ENCODE measurements at places on chromosomes 7 and 10.

DNA sequence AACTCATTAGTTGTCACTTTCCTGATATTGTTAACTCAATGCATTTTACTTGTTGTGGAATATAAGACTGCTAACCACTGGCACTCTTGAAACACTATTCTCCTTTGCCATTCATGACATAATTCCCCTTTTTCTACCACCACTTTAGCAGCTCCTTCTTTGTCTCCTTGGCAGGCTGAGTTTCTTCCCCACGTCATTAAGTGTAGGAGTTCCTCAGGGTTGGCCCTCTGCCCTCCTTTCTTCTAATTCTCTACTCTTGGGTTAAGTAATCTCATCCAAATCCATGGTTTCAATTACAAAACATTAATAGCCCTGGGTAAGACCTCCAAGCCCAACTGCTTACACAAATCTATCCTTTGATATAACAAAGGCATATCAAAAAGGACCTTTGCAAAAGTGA is 175.1 kb downstream of the HGF start:
- no peak for DNase-seq

GRCh38 chr10:129360046-129360445 is 107.0 kb upstream of the MGMT start:
- no peak for DNase-seq

DNA sequence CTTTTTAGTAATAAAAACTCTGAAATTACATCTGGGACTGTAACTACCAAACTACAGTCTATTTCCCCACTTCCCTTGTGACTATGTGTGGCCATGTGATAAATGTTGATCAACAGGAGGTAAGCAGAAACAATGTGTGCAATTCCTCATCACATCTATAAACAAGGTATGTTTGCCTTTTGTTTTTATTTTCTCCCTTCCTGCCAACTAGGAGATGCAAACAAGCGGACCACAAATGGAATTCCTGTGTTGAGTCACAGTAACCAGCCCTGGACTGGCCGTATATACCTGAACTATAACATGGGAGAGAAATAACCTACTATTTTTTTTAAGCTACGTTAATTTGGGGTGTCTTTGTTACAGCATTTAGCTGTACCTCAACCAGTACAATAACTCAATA is 52.5 kb downstream of the SCRN1 start:
- no peak for DNase-seq

- DNase-seq = no peak
Observed at GRCh38 chr10:62059217-62059920, 157.9 kb downstream of the ARID5B start.

GRCh38 chr7:90668992-90669391 is 72.9 kb downstream of the CDK14 start:
- DNase-seq = no peak

- no peak for DNase-seq
Observed at GRCh38 chr7:139341776-139342226, 664 bp downstream of the FMC1 start.

- DNase-seq = no peak
Observed at GRCh38 chr10:128149267-128150014, 23.2 kb upstream of the MKI67 start.

- no peak for DNase-seq
Observed at GRCh38 chr7:121960678-121961077, 87.7 kb downstream of the PTPRZ1 start.

DNA sequence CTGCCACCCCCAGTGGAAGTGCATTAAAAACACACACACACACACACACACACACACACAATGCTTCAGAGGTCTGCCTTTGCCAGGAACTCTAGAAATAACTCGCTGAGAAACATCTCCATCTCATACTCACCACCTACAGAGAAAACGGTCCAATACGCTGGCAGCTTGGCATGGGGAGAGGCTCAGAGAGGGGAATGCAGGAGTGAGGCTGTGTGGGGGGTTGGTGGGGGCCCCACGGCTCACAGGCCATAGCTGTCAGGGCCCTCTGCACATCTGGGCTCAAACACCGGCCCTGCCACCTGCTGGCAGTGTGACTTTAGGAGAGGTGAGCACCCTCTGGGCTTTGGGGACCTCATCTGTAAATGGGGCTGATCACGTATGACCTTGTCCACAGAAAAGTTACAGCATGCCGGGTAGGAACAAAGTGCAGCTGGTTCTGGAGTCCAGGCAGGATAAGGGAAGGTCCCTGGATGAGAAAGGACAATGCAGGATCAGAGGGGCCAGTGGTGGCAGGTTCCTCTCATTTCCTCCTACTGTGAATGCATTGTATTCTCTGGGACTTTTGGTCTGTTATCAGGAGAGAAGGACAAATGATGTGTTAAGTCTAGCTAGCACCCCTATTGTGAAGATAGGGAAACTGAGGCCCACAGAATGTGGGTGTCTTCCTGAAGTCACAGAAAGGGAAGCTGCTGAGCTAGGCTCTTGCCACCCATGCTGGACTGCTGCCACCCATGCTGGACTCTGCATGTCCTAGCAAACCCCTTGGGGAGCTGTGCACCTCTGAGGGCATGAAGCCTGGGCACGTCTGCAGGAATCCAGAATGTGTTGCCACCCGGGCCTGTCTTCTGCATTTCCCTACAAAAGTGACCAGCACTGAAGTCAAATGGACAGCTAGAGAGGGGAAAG is 404.6 kb downstream of the RPS24 start:
- no peak for DNase-seq

DNA sequence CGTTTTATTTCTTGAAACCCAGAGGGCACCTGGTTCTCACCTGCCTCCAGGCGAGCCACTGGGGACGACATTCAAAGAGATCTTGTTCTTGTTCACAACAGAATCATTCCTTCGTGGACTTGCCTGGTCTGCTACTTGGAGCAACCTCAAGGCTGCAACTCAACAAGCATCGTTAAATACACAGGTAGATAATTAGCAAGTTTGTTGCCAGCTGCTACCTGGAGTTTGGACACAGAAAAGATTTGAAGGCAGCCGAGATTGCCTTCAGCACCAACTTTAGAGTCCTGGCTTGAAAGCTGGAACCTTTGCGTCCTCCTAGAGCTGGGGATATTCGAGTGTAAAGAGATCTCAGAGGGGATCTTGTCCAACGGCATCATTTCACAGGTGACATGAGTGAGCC is 89.6 kb upstream of the C7orf33 start:
- no peak for DNase-seq

- DNase-seq = no peak
Observed at GRCh38 chr10:73743327-73743904, 756 bp upstream of the SEC24C start.

DNA sequence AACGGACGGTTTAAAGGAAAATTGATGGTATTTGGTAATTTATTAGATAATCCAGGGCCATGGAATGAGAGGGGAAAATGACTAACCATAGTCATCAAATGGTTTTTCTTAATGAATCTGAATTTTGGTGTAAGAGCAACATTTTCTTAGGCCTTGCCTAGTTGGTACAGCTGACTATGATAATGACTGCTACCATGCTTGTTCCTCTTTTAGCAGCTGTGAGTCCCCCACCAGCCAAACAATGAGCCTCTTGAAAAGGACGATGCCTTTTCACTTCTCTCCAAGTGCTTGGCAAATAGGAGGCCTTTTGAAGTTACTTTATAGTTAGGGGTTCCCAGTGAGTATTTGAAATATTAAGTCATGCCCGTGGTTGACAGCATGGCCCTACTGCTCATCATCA is 53.0 kb downstream of the TRUB1 start:
- no peak for DNase-seq

- DNase-seq = no peak
Observed at GRCh38 chr7:133059263-133059662, 22.6 kb downstream of the CHCHD3 start.

GRCh38 chr10:6669269-6669859 is 89.3 kb upstream of the PRKCQ start:
- DNase-seq = no peak

DNA sequence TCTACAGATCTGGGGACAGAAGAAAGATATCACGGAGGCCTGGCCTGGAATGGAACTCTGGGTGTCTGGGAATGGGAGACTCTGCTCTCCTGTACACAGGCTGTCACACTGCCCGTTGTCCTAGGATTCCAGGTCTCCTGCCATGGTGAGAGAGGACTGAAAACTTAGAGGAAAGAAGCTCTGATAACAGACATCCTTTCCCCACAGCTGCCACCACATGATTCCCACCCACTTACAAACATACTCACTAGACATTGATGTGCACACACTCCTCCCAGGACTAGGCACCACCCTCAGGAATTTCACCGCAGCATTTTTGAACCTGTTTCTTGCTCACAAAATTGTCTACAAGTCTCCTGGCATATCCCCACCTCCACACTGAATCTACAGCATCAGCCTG is 5.7 kb downstream of the ZNF92 start:
- DNase-seq = no peak

GRCh38 chr10:12113627-12114026 is 15.8 kb upstream of the SEC61A2 start:
- DNase-seq = no peak

DNA sequence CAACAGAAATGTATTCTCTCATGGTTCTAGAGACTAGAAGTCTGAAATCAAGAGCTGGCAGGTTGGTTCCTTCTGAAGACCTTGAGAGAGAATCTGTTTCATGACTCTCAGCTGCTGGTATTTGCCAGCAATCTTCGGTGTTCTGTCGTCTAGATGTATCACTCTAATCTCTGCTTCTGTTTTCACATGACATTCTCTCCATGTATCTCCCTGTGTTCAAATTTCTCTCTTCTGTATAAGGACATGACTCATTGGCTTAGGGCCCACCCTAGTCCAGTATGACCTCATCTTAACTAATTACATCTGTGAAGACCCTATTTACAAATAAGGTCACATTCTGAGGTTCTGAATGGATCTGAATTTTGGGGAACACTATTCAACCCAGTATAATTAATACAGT is 82.3 kb downstream of the ANKRD7 start:
- no peak for DNase-seq

DNA sequence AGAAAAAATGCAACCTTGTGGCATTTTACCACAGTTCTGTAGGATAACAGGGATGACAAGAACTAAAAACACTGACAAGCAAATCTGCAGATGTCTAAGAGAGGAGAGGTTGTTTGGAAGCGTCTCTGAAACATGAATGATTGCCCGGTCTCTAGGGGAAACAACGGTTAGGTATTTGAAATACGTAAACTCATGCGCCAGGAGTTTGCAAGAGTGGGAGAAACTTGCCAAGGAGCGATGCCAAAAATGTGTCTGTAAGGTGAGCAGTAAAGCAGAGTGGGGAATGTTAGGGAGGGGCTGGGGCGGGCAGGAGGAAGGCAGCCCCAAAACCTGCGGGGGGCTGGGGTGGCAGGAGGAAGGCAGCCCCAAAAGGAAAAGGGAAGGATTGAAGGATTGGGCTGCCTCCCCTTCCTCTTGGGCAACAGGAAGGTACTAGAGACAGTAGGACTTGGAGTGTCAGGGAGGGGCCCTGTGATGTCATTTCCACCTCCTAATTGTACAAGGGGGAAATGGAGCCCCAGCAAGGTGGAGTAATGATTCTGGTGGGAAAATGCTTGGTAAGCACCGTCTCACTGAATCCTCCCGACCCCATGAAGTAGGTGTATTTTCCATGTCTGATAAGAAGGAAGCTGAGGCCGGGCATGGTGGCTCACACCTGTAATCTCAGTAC is 33.2 kb upstream of the PLEKHA1 start:
- no peak for DNase-seq

DNA sequence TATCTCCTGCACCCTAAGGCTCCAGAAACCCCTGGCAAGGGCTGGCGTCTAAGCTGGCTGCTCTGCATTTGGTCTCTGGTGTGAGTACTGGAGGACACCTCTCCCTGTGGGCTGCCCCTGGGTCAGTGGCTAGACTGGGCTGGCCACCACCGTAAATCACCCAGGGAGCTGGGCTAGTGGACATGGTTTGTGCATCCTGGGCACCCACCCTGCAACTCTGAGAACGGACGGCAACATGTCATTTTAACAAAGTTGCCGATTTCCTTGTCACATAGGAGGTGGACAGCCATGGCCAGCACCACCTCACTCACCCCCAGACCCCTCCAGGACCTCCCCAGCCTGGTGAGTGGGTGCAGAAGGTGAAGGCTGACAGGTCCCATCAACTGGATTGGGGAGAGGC is 26.8 kb upstream of the PCBD1 start:
- DNase-seq = no peak

- no peak for DNase-seq
Observed at GRCh38 chr10:106139915-106140314, 1024.6 kb downstream of the SORCS1 start.

GRCh38 chr7:106421181-106421762 is 136.5 kb upstream of the NAMPT start:
- DNase-seq = no peak

GRCh38 chr7:124457841-124458240 is 307.8 kb downstream of the GPR37 start:
- no peak for DNase-seq

DNA sequence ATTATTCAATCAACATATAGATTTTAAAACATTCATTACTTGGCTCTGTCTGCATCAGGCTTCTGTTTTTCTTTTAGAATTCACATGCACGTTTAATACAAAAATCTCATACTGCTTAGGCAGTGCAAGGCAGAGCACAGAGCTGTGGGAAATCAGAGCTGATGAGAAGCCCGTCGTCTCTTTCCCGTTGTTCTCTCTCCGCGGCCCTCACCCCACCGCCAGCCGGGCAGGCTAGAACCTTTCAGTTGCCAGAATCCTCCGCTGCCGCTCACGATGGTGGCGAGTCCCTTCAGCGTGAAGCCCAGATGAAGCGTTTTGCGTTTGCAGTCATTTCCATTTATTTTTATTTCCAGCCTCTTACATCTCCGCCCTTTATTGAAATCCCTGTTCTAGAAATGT is 648.2 kb downstream of the SDK1 start:
- no peak for DNase-seq

DNA sequence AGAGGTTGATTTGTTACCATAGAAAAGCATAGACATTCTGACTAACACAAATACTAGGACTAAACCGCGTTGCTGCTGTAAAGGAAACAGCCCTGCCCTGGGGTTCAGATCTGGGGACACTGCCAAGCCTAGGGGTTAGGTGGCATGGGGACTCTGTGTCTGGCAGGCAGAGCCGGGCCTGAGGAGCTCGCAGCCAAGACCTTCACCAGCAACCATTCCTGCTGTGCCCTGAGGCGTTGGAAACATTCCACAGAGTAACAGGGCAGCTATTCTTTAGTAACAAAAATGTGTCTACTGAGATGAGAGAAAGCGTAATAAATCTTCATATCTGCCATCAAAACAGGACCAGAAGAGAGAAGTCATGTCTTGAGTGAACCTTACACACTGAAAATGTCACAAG is 280.5 kb downstream of the POM121L12 start:
- DNase-seq = no peak

DNA sequence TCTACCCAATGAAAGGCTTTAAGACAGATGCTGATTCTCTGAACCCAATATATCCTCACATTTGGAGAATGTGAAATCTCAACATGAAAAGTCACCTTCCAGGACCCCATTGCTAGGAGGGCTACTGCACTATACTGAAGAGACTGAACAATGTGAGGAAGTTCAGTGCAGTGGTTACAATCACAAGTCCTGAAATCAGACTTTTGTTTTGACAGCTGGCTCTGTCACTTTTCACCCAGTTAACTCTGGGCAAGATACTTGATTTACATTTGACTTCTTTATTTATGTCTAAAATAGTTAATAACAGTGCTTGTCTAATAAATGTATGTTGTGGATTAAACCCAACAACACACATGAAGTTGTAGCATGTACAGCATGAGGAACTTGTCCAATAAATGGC is 14.8 kb upstream of the VWDE start:
- no peak for DNase-seq

All from stimulated activated CD4-positive, alpha-beta T cell treated with anti-CD3 and anti-CD28 coated beads, Interleukin-15, amount 100 ng/mL, for 1 hour (primary cell).